Fibroblast of mammary gland (primary cell): ENCODE measurements at places on chromosomes 16 and 17.

- peak; percentile 13 for DNase-seq
Measured at GRCh38 chr16:58393138-58393504, 850 bp downstream of the GINS3 start.

DNA sequence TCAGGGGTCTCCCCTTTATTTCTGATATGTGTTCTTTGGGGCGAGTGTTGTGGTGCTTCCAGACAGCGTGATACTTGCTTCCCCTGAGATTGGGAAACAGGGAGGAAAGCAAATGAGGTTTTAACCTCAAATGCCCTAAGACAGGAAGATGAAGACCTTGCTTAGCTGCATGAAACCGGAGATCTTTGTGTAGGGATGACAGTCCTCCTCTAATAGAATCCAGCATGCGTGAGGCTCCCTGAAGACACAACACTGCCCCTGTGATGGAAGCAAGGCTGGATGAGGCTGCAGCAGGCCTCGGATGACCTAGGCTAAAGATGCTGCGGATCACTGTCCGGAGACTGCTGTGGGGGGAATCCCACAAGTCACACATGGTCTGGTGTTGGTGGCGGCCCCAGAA is 491.0 kb downstream of the CDH13 start:
- peak; percentile 18 for DNase-seq

- no peak for DNase-seq
Measured at GRCh38 chr17:67055041-67055443, 10.7 kb downstream of the CACNG1 start.

GRCh38 chr16:14148569-14148968 is 77.5 kb downstream of the MRTFB start:
- DNase-seq: no peak

DNA sequence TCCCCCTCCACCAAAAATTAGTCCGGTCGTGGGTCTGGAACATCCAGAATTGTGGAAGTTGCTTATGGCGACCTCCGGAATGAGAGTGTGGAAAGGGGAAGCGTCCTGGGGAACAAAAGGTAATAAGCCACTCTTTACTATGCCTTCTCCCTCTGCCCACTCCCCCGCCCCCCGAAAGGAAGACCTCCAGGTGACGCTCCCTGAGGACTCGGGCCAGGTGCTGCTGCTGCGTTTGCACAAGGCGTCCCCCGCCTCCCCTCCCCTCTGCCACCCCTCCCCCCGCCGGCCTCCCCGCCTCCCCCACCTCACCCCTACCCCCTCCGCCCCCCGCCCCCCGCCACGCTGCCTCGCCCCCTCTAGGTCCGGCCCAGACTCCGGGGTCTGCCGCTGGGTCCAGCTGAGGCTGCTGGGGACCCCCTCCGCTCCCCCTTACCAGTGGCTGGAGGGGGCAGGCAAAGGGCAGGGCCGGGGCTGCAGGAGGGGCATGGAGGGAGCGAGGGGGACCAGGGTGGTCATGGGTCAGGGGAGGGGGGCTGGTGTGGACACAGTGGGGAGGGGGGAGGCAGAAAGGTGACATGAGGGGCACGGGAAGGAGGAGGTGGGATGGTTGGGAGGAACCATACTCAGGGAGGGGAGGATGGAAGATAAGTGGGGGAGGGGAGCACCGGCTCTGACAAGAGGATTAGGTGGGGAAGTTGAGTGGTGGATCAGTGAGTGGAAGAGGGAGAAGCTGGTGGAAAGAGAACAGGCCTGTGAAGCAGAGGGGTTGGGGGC is 23.6 kb downstream of the ALOX12B start:
- no peak for DNase-seq

DNA sequence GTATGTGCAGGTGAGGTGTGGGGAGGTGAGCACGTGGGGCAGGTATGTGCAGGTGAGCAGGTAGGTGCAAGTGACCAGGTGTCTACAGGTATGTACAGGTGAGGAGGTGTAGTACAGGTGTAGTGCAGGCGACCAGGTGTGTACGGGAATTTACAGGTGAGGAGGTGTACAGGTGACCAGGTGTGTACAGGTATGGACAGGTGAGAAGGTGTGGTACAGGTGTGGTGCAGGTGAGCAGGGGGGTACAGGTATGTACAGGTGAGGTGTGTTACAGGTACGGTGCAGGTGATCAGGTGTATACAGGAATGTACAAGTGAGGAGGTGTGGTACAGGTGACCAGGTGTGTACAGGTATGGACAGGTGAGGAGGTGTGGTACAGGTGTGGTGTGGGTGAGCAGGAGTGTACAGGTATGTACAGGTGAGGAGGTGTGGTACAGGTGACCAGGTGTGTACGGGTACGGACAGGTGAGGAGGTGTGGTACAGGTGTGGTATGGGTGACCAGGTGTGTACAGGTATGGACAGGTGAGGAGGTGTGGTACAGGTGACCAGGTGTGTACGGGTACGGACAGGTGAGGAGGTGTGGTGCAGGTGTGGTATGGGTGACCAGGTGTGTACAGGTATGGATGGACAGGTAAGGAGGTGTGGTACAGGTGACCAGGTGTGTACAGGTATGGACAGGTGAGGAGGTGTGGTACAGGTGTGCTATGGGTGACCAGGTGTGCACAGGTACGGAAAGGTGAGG is 12.8 kb upstream of the DBNDD1 start:
- DNase-seq: peak; percentile 66

GRCh38 chr17:61411261-61412142 is 11.9 kb downstream of the TBX2 start:
- DNase-seq: peak; percentile 76

DNA sequence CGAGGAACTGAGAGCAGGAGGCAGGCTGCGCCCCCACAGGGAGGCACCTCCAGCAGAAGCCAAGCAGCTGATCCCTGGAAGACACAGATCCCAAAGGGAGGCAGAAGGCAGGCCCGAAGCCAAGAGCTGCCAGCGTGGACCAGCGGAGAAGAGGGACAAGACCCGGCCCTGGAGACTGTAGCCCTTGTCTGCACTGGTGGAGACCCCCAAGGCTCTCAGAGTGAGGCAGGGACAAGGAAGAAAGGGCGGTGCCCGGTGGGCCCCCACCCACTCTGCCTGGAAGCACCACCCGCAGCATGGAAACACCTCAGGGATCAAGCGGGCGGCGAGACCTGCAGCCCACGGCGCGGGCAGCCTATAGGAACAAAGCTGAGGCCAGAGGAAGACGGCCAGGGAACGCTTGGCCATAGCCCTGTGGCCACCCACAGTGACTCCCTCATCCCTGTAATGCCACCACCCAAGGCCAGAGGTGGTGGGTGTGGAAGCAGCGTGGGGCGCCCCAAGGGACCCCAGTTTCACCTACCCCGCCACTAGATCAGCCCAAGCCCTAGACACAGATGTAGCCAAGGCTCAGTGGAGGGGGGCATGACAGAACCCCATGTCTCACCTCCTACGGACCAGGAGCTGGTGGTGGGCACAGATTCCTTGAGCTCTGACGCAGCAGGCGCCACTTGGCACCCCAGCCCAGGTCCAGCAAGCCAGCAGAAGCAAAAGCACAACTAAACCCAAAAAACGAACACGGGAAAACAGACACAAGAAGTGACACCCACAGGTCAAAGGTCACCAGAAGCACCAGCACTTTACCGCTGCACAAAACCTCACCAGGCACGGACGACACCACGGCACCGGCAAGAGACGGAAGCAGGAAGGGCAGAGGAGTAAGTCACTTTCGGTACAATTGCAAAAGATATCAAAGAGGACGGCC is 2.9 kb upstream of the SIRT7 start:
- no peak for DNase-seq

GRCh38 chr17:15441315-15441714 is 26.1 kb downstream of the CDRT4 start:
- DNase-seq: no peak

DNA sequence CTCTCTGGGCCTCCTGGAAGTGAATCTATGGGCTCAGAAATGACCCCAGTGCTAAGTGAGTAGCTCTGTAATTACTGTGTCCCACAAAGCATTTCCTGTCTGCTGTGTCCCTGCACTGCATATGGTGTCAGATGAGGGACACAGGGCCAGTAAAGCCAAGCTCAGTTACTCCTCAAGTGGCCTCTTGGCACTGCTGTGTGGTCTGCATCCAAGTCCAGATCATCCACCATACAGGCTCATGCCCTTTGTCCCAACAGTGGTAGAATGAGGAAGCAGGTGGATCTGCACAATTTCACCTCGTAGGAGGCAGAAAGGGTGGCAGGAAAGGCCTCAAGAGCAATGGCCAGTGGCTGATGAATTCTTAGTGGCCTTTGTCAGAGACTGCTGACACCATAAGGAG is 146.8 kb downstream of the SOX9 start:
- DNase-seq: no peak

DNA sequence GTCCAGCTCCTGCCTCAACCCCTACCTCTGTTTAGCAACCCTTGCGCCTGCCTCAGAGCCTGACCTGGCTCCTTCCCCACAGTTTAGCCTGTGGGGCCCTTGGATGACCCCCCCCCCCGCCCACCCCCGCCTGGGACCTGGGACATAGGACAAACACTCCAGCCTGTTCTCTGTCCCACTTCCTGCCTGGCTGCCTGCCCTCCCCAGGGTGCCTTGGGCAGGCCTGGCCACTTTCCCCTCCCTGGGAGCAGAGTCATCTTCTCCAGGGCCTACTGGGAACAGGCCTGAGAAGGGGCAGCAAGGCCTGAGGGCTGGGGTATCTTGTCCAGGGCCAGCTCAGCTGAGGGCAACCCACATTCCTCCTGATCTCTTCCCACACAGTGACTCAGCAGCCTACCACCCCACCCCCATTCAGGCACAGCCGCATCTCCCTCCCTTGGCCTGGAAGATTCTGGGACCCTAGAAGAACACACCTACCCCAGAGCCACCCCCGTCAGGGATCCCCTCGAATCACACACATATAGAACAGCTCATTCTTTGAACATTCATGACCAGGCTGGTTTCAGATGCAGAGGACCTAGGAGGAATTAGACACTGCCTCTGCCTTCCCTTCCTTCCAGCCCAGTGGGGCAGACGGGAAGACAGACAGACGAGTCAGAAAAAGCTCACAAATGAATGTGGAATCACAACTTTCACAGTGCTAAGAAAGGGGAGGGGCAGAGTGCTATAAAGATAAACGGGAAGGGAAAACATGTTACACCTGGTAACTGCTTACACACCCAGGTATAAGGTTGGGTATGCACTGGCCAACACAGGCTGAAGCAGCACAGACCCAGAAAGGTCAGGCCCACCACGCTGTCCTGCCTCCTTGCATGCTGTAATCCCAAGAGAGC is 6.0 kb downstream of the FHOD1 start:
- peak; percentile 93 for DNase-seq

GRCh38 chr17:2427910-2428309 is 27.1 kb upstream of the MNT start:
- DNase-seq: no peak

DNA sequence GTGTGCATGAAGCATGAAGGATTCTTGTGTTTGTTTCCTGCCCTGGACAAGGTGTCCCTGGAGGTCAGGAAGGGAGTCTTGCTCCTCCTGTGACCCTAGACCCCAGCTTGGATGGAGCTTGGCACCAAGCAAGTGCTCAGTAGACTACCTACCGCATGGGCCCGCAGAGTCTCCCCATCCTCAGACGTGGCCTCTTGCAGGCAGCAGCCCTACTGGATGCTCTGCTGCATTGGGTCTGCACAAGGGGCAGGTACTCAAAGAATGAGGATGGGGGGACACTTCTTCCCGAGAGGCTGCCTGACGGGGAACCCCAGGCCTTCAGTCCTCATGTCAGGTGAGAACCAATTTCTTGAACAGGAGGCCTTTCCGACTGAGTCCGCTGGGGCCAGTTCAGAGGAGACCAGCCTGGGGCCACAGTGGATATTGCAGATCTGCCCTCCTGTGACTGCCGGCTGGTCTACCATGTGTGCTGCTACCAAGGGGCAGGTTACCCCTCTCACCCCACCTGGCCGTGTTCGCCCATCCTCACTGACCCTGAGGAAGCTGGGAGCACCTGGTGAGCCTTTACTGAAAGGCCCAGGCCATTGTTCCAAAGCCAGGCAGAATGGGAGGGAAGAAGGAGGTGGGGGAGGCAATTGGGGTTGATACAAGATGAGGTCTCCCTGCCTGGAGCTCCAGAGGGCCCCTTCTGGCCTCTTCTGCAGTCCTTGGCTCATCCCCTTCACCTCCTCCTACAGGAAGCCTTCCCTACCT is 206.3 kb downstream of the RAB11FIP4 start:
- DNase-seq: no peak

DNA sequence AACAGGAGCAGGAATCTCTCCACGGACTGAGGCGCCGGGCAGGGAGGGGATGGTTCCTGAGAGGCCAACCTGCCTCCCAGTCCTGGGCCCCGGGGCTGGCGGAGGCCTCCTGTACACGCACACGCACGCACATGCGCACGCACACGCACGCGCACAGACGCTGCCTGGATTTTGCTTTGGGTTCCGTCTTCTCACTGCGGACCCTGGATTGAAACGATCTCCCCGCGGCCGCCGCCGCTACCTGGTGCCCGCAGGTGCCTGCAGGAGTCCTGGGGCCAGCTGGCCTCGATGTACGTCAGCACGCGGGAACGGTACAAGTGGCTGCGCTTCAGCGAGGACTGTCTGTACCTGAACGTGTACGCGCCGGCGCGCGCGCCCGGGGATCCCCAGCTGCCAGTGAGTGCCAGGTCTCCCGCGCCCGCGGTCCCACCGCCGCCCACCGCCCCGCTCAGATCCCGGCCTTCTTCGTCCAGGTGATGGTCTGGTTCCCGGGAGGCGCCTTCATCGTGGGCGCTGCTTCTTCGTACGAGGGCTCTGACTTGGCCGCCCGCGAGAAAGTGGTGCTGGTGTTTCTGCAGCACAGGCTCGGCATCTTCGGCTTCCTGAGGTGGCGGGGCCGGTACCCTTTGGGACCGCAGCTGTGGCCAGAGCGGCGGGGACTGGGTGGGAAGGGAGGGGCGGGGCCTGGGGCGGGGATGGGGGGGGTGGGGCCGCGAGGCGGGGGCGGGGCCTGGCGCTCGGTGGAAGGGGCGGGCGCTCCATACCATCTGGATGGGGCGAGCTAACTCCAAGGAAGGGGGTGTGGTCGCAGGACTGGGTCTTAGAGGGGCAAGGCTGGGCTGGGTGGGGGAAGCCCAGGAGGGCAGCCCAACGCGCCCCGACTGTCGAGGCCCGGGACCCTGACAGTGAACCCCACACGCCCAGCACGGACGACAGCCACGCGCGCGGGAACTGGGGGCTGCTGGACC is 12.3 kb downstream of the CES4A start:
- DNase-seq: no peak

GRCh38 chr16:82379551-82379950 is 209.5 kb upstream of the MPHOSPH6 start:
- no peak for DNase-seq

GRCh38 chr17:63820963-63821561 is 6.2 kb upstream of the PSMC5 start:
- DNase-seq: no peak

- no peak for DNase-seq
Measured at GRCh38 chr17:79498854-79499253, 112.0 kb downstream of the RBFOX3 start.

DNA sequence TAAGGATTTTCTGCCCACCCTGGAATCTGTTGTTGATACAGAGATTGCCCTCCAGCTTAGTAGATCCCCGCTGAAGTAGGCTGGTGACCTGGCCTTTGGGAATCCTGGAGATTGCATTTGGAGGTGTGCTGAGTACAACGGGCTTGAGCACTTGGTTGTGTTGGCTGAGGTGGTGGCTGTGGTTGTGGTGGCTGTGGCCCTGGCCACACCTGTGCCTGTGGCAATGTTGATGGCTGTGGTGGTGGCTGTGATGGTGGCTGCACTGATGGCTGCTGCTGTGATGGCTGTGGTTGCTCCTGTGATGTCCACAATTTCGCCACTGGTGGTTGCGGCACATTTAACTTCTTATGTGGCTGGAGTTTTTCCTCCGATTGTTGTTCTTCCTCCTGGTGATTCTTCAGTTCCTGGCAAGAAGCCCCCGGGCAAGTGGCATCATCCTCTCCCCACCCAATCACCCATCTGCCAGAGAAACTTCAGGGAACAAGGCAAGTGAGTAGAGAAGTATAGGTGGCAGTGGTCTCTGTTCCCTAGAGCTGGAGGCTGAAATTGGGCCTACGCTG is 4.2 kb downstream of the CCDC200 start:
- no peak for DNase-seq
